ENCODE measurements at places on chromosomes 1 and 21. TPM values are rescaled to one million over a fixed set of nuclear protein-coding genes. Genes with fewer than 3 reads are reported as not detected.

- H3K4me1 ChIP-seq: no peaks in the 10 kb centered on the region
- H3K36me3 ChIP-seq: no peaks in the 10 kb centered on the region
- no peak for ATAC-seq
- H3K4me3 ChIP-seq: no peak overlapping the region
- H3K27me3 ChIP-seq: peaks cover 3% of the 10 kb centered on the region
Observed at GRCh38 chr1:68291688-68292384, 59.5 kb upstream of the WLS start.

- H3K36me3 ChIP-seq: peaks cover 50% of the 10 kb centered on the region
- ATAC-seq: no peak
- peak overlapping the region; percentile 32 for H3K4me3 ChIP-seq
- no peaks in the 10 kb centered on the region for H3K27me3 ChIP-seq
Observed at GRCh38 chr1:101005183-101005582, 20.4 kb downstream of the DPH5 start.

DNA sequence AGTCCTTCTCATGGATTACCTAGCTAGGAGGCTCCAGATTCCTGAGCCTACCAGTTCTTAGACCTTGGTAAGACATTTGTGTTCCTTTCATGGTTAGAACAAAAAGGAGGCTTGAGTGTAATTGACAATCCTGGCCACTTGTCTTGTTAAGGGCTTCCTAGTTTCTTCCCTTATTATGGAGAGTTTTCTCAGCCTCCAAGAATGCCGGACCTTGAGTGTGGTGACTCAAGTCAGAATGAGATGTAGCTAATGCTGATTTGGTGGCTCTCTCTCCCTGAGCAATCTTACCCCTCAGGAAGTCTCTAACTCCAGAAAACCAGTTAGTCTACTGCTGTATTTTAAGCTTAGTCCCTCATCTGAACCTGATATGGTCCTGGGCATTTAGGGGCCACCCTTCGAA, 14.3 kb downstream of the CHI3L2 start:
- H3K27ac ChIP-seq: no peak overlapping the region
- H3K4me3 ChIP-seq: no peak overlapping the region
- no peak for ATAC-seq
- H3K36me3 ChIP-seq: no peaks in the 10 kb centered on the region

The ADAMTS1 gene
- not detected for total RNA-seq

Measured in activated T-helper 17 cell treated with anti-CD3 and anti-CD28 coated beads, Interleukin-2, amount 50 U/mL, for 72 hours (primary cell).